ENCODE measurements at places on chromosomes 3 and 15.

DNA sequence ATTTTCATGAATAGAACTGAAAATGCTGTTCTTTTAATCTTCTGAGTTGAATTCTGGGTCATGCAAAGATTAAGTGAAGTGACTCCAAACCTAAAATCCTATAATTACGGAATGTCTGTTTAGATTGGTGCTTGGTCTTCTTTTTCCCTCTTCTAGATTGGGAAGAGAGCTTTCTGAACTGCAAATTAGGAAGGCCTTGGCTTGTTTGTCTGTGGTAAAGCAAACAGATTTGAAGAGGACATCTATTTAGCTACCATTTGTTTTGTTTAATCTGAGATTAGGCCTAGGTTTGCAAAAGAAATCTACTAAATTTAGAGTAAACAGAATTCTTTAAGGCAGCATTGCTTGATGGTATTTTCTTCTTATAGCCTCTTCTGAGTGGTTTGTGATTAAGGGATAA lies 23.5 kb downstream of the PAQR9 start:
- DNase-seq, result no peak

GRCh38 chr3:177179281-177180067 lies 17.8 kb downstream of the TBL1XR1 start:
- DNase-seq, result no peak

- no peak for DNase-seq
Observed at GRCh38 chr15:43799945-43800285, at the start of gene SERINC4. Gene SERINC4, minus strand, starts transcription at chr15:43800220. Its CDS starts 234 bp downstream, at chr15:43799986.

- DNase-seq, result no peak
Observed at GRCh38 chr3:128321418-128321817, 145.3 kb downstream of the DNAJB8 start.

DNA sequence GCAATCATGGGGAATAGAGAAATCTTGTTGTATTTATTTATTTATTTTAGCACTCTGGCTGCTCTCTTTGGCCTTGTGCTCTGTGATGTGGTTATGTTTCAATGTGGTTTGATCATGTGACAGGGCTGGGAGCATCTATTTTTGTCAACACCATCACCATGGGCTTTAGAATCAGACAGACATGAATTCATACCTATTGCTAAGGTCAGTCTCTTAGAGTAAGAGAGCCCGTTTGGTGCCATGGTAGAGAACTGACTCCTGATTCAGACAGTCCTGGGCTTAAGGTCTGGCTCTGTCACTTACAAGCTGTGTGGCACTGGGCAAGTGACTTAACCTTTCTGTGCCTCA lies 157.0 kb downstream of the RYR3 start:
- DNase-seq, result no peak

- no peak for DNase-seq
Observed at GRCh38 chr3:179402963-179403362, 48.3 kb downstream of the GNB4 start.

GRCh38 chr15:99564221-99565048 lies 1.3 kb upstream of the MEF2A start:
- DNase-seq, result no peak

GRCh38 chr15:24954783-24955530 lies at the start of the genes SNRPN and SNURF:
Gene SNRPN, plus strand, starts transcription at chr15:24954987. Its CDS starts 19,467 bp downstream, at chr15:24974454.
Gene SNURF, plus strand, starts transcription at chr15:24954987. Its CDS starts 62 bp downstream, at chr15:24955049.
- peak; percentile 71 for DNase-seq

DNA sequence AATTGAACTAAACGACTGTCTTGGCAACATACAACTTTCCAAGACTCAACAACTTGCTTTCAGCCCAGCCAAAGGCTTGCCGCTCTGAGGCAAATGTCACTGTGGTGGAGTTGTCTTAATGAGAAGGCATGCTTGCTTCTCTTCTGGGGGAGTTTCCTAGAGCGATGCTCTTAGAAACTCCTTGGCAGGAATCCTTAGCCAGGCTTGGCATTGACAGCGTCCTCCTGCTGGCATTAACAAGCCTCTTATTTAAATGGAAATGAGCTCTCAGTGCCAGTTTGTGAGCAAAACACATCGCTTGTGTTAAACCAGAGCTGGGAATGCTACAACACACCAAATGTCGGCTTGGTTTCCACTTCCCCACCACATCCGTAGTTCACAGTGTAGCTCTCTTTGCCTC lies 265.5 kb upstream of the TPRG1 start:
- DNase-seq, result no peak

DNA sequence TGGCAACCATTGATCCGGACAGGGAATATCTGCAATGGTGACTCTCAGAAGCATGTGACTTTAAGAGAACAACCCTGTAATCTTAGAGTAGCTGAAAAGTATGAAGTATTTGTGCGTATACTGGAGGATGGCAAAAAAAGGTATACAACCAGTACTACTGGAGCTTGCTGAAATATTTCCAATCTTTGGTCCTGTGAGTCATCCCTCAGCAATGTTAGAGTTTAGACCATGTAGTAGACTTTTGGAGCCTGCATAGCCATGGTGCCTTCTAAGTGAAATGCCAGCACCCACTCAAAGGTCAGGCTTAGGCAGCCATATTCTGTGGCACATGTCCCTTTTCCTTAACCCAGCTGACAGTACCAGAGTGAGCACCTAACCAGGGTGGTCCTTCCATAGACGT lies 429.4 kb downstream of the NTRK3 start:
- DNase-seq, result no peak

DNA sequence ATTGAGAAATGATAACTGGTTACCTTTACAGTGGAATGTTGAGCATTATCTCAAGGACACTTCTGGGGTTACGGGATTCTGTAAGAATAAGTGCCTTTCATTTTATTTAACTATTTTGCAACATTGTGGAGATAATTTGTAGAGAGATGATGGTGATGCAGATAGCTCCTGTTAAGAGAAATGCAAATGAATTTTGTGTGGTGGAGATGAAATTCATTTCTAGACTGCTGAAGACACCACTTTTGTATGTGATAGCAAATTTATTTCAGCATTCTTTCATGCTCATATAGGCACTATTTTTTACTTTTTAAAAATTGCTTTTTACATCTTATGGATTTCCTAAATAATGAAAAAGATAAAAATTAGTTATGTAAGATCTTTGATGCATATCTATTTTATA lies 463.3 kb upstream of the CBLB start:
- DNase-seq, result no peak

DNA sequence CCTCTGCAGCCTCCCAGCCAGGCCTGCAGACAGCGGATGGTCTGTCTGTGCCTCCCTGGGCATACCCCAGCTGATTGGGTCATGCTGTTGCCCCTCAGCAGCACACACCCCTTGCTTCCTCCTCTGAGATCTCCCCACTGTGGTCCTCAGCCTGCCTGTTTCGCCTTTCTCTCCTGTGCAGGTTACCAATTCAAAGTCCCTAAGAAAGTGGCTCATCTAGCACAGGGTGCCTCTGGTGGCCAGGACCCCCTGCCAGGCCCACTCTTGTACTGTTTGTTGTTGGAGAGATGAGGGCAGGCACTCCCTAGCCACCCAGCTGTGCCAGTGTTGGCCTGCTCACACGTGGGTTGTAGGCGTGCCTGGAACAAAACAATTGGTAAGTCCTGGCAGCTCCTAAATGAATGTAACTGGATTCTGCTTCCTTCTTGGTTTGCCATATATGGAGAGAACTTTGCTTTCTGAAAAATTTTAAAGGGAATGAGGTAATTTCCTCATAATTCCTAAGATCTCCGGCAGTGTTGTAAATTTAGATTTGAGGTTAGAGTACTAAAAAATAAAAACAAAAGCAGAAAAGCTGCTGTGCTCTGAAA lies 213.2 kb upstream of the IL12A start:
- DNase-seq, result no peak

DNA sequence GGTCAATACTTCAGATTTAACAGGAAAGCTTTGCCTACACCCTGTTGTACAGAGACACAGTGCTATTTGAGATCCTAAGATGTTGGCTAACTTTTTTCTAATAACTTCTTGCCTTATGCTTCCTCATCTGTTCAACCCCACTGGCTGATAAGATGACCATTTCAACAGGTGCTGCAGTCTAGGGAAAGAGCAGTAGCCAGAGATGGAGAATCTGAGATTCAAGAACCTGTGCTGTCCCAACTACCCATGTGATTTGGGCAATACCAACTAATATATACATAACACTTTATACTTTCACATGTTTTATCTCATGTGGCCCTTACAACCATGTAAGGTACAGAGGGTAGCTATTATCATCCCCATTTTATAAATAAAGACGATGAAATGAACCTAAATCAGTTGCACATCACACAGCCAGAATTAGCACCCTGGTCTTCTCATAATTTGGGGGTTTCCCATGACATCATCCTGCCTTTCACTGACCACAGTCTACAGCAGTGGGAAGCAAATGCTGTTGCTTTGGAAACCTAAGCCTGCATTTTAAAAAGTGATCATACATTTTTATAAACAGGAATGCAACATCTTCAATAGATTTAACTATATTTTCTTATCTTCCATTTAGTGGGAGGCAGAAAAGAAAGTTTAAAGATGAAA lies 9.7 kb downstream of the TTC23 start:
- DNase-seq, result no peak

- DNase-seq, result no peak
Observed at GRCh38 chr3:185473290-185473815, 25.5 kb downstream of the TMEM41A start.

GRCh38 chr3:30649572-30650318 lies 43.3 kb downstream of the TGFBR2 start:
- no peak for DNase-seq

DNA sequence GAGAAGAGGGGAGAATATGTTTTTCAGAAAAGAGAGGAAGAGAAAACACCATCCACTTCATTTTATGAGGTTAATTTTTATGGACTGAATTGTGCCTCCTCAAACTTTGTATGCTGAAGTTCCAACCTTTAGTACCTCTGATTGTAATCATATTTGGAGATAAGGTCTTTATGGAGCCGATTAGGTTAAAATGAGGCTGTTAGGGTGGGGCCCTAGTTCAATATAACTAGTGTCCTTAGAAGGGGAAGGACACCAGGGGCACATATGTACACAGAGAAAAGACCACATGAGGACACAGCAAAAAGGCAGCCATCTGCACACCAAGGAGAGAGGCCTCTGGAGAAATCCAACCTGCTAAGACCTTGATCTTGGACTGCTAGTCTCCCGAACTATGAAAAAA lies 38.9 kb upstream of the TCF12 start:
- no peak for DNase-seq

- no peak for DNase-seq
Observed at GRCh38 chr3:126746395-126747177, 42.5 kb downstream of the CHCHD6 start.

GRCh38 chr15:71301958-71302621 lies 186.8 kb downstream of the THSD4 start:
- DNase-seq, result no peak

GRCh38 chr3:156642750-156643728 lies 31.4 kb upstream of the TIPARP start:
- DNase-seq, result no peak

DNA sequence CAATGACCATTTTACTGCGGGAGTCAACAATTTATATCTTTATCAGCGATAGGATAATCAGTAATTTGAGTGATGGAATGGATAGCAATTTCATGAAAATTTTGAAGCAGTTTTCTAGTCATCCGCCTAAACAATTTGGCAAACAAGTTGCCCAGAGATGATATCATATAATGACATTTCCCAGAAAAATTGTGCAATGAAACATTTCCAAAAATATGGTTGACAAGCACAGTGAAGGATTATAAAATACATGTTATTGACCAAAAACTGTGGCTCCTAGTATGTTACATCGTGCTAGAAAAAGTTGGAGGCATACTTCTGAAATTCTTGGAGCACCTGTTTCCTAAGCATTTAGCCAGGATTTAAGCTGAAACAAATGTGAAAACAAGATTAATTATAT lies 145.1 kb downstream of the GHSR start:
- DNase-seq, result no peak

GRCh38 chr15:41876689-41877088 lies 17.2 kb downstream of the SPTBN5 start:
- no peak for DNase-seq

DNA sequence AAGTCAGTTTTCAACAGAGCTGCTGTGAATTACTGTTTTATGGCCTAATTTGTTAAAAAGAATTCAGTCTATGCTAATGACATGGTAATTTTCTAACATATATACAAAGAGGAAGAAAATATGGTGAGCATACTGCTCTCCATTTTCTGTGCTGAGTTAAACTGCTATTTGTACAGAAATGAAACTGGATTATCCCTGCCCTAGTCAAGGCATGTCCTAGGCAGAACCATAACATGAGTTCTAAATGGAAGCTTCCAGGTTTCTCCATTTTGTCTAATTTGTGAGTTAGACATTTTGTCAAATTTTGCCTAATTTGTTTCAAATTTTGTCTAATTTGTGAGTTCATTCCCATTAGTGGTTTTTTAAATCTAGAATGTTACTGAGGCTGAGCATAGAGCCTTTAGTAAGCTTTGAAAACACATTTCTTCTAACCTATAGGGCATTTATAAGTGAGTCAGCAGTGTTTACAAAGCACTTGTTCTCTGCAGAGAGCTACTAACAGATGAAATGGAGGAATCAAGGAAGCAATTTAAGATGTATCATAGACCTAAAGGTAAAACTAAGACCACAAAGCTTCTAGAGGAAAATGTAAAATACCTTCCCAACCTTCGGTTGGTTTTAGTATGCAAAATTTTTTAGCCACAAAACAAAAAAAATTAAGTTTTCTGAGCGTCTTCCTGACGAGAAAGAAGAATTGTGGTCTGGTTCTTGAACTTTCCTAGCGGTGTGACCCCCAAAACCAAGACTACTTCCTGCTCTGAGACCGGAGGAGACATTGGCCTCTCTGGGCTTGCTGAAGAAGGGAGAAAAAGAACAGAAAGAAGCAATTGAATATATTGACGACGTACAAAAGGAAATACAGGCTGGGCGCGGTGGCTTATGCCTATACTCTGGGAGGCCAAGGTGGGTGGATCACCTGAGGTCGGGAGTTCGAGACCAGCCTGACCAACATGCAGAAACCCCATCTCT lies 9.8 kb downstream of the P2RY14 start:
- DNase-seq, result peak; percentile 46

- no peak for DNase-seq
Observed at GRCh38 chr3:24479816-24480215, 14.8 kb downstream of the THRB start.

GRCh38 chr3:43417133-43417532 lies 130.8 kb downstream of the SNRK start:
- DNase-seq, result no peak

DNA sequence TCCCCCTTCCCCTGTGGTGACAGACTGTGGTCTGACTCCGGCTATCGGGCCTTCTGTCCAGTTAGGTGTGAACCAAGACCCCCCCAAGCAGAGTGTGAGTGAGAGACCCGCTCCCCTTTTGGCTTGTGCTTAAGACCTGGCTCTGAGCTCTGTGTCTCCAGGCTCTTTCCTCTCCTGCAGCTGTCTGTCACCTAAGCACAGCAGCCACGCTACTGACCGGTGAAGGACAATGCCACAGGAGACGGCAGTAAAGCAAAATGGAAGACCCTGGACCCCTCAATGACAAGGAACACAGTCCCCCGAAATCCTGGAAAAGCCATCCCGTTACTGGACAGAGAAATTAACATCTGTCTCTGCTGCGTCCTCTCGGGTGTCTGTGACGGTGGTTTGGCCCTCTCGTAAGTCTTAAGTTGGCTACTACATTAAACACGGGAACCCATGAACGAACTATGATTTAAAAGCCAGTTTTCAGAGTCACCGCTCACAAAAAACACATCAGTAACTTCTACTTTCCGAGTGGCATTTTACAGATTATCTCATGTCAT lies 53.7 kb downstream of the CHSY1 start:
- no peak for DNase-seq
